ENCODE measurements at places on chromosomes 12 and 14.

GRCh38 chr12:52837781-52838608 lies 3.9 kb upstream of the KRT79 start:
- DNase-seq: no peak

- DNase-seq: no peak
Observed at GRCh38 chr12:114697741-114698565, 14.0 kb upstream of the TBX3 start.

- peak; percentile 43 for DNase-seq
Observed at GRCh38 chr14:44961151-44961553, 595 bp downstream of the KLHL28 start.

DNA sequence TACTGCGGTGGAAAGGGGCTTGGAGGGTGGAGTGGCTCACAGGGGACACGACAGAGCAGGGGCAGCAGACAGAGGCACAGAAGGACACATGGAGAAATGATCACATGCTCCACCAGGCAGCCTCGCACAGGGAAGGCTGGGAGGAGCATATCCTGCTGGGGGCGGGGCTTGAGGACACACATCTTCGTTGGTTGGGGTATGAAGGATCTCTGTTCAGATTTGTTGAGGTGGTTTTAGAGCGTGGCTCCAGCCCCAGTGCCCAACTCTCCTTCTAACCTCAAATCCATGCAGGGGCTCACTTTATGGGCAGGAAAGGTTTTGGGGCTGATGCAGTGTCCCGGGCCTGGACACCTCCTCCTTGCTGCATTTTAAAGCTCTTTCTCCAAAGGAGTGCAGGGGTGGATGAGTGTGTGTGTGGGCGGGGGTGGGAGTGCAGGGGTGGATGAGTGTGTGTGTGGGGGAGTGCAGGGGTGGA lies 733 bp upstream of the P3H3 start:
- DNase-seq: peak; percentile 53

DNA sequence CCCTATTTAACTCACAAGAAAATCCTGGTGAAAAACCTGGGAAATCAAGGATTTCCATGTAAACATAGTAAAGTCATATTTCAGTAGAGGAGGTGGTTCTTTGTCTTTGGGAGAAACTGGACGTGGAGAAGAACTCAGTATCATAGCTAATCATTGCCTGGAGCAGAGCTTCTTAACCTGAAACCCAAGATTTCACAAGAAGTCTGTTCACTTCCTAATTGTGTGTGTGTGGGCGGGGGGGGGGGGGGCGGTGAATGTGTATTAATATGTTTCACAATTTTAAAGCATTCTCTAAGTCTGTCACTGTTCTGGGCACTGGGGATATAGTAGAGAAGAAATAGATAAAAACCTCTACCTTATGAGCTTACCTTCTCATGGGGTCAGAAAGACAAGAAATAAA lies 96.7 kb upstream of the PPP4R3A start:
- DNase-seq: no peak

DNA sequence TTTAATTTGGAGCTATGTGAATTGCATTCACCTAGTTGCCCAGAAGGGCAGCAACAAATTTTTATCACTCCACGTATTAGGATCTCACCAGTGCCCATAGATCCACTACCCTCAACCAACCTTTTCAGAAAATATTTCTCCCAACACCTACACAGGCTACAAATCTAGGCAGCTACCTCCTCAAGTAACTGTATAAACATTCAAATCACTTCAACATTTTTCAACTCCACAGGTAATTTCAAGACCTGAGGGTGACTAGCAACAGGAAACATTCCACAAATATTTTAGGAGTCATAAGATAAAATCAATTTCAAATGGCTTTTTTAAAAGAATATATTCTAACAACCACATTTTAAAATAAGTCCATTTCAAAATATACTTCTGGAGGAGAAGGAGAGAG lies 12.9 kb downstream of the PHLDA1 start:
- DNase-seq: no peak

- DNase-seq: peak; percentile 84
Observed at GRCh38 chr14:100142073-100143040, 17.1 kb downstream of the DEGS2 start.

GRCh38 chr14:52312931-52313355 lies 1.2 kb upstream of the PTGER2 start:
- no peak for DNase-seq

GRCh38 chr12:73445658-73446324 lies 1091.8 kb upstream of the ATXN7L3B start:
- no peak for DNase-seq

- DNase-seq: no peak
Observed at GRCh38 chr14:91493169-91493568, 16.9 kb downstream of the PPP4R3A start.

DNA sequence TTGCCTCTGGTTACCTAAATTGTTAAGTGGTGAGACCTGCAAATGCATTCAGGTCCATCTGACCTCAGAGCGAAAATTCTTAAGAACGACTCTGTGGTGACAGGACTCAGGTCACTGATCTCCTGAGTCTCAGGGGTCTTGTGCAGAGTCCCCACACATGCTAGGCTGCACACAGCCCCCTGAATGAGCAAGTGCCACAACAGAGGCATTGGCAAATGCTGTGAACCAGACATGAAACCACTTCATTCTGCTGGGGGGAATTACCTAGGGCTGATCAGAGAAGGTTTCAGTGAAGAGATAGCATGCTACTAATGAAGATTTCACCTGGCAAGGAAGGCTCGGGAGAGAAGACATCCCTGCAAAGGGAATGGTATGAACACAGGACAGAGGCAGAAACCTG lies 281.6 kb downstream of the ITPR2 start:
- DNase-seq: no peak

GRCh38 chr14:60981633-60982455 lies 799 bp downstream of the SLC38A6 start:
- DNase-seq: peak; percentile 20

GRCh38 chr14:53570411-53571387 lies 385.9 kb downstream of the BMP4 start:
- no peak for DNase-seq

GRCh38 chr12:110874781-110875180 lies 28.0 kb downstream of the CCDC63 start:
- no peak for DNase-seq

DNA sequence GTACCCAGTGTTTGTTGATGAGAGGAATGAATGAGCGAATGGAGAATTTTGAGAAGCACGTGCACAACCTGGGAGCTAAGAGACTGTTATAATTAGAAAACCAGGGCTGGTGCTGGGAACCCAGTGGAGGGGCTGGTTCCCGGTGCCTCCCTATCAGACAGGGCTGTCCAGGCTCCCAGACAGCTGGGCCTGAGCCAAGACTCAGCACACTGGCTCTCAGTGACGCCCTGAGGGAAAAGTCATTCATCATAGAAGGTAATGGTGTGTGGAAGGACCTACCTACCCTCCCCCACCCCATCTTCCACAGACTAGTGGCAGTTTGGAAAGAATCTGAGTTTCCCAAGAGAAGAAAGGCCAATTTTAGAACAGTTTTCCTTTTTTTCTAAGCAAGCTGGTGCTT lies 34.7 kb downstream of the KCNA5 start:
- no peak for DNase-seq

- DNase-seq: no peak
Observed at GRCh38 chr14:91654836-91655235, 77.0 kb downstream of the CATSPERB start.

DNA sequence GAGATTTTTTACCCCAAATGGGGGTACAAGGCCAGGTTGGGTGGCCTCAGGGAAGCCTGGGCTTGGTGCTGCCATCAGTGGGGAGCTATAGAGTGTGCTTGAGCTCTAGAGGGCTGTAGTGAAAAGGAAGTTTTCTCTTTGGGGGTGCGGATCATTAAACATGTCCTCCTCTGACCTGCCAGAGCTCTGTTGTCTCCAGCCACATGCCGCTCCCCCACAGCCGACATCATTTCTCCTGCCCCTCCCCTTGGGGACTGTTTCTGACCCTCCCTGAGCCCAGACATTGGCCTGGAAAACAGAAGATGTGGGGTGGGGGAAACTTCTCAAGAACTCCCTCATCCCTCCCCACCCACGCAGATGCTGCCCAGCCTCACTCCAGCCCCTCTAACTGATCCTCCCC lies 25.3 kb downstream of the DTX1 start:
- no peak for DNase-seq

GRCh38 chr12:51188359-51189051 lies 15.6 kb upstream of the TFCP2 start:
- no peak for DNase-seq

- no peak for DNase-seq
Observed at GRCh38 chr12:124577986-124578385, 10.6 kb upstream of the NCOR2 start.

DNA sequence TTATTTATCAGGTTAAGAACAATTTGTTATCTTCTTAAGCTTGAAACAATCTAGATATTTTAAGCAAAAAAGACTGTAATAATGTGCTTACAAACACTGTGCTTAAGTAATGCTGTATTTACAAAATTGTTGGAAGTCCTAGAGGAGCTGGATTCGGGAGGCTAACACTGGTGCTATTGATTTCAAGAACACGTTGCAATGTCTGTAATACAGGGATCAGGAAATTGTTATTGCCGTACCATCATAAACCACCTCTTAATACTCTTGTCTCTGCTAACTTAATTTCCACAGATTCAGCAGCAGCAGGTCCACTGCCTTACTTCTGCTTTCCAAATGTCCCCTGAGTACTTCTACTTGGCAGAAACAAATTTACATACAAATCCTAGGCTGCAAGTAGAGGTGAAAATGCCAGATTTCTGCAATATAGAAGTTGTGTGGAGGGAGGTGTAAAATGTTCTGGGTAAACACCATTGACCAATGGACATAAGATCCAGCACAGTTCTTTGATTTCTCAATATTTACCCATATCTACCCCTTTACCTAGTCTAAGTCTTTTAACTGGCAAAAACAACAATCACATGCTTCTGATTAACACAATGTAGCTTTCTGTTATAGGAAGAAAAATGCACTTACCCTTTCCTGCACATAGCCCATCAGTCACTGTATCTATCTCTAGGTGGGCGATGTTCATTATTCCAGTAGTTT lies 663.4 kb downstream of the TMTC2 start:
- DNase-seq: no peak

- DNase-seq: no peak
Observed at GRCh38 chr12:108973629-108974152, 47.2 kb downstream of the SVOP start.

DNA sequence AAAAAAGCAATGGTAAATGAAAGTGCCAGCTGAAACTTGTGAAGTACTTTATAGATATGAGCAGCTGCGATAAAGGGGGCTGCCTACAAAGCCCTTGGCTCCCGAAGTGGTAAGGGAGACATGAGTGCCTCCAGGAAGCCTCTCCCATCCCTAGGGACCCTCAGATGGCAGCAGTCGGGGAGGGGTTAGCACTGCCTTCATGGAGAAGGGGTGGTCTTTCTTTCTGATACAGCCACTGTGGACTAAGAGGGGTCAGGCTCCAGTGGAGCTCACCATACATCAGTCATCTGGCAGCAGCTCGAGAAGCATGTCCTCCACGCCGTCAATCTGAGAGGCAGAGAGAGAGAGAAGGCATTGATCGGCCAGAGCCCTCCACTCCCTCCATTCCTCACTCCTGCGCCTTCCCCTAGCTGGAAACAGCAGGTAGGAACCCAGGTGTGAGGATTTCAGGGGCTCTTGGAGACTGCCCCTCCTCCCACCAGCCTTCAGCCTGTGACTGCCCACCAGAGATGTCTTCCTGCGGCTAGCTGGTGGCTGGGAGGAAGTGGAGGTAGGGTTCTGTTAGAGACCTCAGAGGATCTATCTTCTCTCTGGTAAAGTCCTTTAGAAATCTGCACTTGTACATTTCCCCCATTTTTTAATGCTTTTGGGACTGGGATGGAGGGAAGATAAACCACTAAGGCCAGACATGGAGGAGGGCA lies 2.3 kb downstream of the TCL1A start:
- DNase-seq: no peak

DNA sequence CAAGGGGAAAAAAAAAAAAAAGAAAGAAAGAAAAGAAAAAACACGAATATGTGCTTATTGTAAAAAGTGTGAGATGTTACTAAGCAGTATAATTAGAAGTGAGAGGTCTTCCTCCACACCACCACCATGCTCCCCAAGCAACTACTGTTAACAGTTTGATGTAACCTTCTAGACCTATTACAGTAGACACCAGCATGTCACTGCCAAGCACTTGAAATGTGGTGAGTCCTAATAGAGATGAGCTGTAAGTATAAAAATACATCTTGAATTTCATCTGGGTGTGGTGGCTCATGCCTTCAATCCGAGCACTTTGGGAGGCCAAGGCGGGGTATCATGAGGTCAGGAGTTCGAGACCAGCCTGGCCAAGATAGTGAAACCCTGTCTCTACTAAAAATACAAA lies 8.1 kb upstream of the SNRNP35 start:
- no peak for DNase-seq

DNA sequence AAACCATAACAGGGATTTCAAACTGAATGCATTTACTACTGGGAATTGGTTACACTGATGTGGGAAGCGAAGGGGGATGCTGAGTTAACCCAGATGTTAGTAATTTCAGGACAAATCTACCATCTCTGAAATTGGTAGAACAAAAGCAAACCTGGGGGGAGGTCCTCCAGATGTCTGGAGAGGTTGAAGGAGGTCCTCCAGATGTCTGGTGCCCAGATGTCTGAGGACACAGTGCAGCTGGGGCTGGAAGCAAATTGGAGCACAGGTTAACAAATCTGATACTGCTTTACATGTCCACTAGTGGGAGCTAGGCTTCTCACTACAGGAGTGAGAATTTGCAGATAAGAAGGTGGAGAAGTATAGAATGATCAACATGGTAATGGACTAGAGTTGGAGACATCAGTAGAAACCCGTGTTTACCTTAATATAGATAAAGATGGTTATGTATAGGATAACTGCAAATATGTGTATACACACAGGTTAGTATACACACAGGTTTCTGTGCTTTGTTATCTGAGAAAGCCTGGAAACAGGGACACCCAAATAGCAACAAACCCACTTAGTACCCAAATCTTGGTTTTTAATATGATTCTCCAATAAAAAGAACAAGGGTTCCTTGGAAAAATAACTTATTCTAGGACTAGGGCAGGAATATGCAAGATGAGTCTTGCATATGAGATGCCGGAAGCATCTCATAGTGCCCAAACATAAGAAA lies 162.5 kb downstream of the C12orf50 start:
- no peak for DNase-seq

- peak; percentile 40 for DNase-seq
Observed at GRCh38 chr12:103997286-103997900, 31.7 kb downstream of the TDG start.

- DNase-seq: no peak
Observed at GRCh38 chr12:129101404-129101803, 248.1 kb downstream of the GLT1D1 start.

GRCh38 chr14:69701291-69701690 lies 65.7 kb upstream of the SRSF5 start:
- DNase-seq: no peak

GRCh38 chr12:87828382-87828973 lies 200.7 kb downstream of the C12orf50 start:
- no peak for DNase-seq

- DNase-seq: no peak
Observed at GRCh38 chr14:20470603-20470901, 1.3 kb downstream of the PNP start.

- peak; percentile 49 for DNase-seq
Observed at GRCh38 chr12:50018968-50019367, 6.3 kb downstream of the RACGAP1 start.

- DNase-seq: no peak
Observed at GRCh38 chr12:128727999-128728398, 95.8 kb downstream of the SLC15A4 start.

GRCh38 chr14:63174760-63175191 lies 29.5 kb upstream of the RHOJ start:
- no peak for DNase-seq

All from K562 (cell line).